ENCODE measurements at places on chromosomes 5 and 9.

- DNase-seq: no peak
Measured at GRCh38 chr5:54524704-54525103, 7.1 kb downstream of the SNX18 start.

DNA sequence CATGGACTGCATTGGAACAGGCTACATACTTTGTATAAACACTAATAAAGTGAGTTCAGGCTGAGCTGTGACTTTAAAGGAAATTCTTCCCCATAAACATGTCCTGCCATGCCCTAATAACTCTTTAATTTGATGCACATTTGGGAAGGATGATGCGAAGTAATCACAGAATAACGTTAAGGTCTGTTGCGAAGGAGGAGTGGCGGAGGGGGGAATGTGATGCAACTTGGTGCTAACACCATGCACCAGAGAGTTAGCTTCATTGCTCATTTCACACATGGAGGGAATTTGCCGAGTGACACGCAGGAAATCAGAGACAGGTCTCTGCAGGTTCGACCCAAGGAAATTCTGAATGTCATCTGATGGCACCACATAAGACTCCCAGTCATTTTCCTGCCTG is 32.9 kb downstream of the SLIT3 start:
- no peak for DNase-seq

GRCh38 chr9:36874921-36875320 is 159.1 kb downstream of the PAX5 start:
- DNase-seq: no peak

- no peak for DNase-seq
Measured at GRCh38 chr9:91856419-91856818, 93.6 kb downstream of the ROR2 start.

- DNase-seq: no peak
Measured at GRCh38 chr9:99811598-99812383, 9.9 kb upstream of the NR4A3 start.

GRCh38 chr5:180328296-180329137 is 24.6 kb downstream of the GFPT2 start:
- DNase-seq: peak; percentile 63
